GM19239 (cell line): ENCODE measurements at places on chromosomes 4 and X.

- DNase-seq, result no peak
Observed at GRCh38 chrX:82224961-82225360, 1023.1 kb downstream of the SH3BGRL start.

- DNase-seq, result no peak
Observed at GRCh38 chr4:69894721-69895120, 34.8 kb upstream of the SULT1E1 start.

GRCh38 chr4:137768196-137768595 lies 235.9 kb upstream of the PCDH18 start:
- no peak for DNase-seq

DNA sequence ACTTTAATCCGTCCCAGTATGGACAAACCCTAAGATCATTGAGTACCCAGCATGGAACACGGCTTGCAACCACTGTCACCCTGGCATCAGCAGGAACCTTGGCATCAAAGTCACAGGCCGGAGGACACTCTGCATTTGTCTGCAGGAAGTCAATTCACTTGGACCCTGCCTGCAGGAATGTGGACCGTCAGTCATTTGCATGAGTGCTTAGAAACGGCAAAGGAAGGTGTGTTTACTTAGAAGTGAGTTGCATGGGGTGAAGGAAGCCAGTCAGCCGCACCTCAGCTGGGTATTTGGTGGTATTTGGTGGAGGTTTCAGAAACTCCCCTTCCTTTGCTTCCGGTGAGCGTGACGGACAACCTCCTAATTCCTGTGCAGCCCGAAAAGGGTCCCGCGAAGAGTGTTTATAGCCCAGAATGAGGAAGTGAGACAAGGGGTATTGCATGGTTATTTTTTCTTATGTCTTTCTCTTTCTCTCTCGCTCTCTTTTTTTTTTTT lies 15.5 kb downstream of the P2RY8 start:
- DNase-seq, result peak; percentile 65

DNA sequence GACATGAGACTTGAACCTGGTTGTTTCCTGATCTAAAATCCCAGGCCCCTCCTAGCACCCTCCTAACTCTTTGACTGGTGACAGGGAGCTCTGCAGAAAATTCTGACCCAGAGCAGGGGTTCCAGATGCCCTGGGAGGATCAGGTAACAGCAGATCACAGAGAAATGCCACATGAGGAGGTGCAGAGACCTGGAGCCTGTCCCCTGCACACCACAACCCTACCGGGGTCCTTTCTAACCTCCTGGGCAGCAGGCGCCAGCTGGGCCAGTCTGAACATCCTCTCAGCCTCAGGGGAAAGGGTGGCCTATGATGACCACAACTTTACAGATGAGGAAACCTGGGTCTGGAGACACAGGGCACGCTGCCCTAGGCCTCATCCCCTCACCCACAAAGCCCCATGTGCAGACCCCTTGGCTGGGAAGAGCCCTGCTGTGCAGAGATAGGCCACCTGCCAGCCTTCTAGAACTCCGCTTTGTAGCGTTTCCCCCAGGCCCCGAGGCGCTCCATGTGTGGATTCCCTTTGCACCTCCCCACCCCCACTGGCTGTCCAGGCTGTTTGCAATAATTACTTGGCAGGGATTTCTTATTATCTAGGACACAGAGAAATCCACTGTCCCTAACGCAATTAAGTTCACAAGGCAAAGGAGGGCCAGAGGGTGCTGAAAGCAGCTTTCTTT lies 36.5 kb downstream of the WDR1 start:
- DNase-seq, result no peak

DNA sequence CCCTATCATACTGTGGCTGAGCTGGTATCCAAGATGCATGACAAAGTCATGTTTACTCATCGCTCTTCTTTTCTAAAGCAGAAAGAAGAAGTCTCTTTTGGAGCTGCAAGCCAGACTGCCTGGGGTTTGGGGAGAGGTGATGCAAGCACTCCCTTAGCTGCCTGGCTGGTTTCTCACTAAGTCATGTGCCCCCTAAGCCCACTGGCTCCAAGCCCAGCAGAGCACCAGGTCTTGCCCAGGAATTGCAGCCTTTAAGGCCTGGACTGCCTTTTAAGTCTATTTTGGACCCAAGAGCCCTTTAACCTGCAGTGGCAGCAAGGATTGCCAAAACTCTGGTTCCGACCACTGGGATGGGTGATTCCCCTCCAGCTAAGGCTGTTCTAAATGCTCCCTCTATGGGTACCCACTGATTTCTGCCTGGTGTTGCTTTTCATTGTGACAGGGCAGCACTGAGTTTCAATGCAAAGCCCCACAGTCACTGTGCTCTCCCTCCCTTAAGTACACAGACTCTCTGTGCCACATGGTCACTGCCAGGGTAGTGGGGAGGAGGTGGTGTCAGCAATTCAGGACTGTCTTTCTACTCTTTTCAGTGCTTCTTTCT lies 548.6 kb downstream of the TLL1 start:
- DNase-seq, result no peak

DNA sequence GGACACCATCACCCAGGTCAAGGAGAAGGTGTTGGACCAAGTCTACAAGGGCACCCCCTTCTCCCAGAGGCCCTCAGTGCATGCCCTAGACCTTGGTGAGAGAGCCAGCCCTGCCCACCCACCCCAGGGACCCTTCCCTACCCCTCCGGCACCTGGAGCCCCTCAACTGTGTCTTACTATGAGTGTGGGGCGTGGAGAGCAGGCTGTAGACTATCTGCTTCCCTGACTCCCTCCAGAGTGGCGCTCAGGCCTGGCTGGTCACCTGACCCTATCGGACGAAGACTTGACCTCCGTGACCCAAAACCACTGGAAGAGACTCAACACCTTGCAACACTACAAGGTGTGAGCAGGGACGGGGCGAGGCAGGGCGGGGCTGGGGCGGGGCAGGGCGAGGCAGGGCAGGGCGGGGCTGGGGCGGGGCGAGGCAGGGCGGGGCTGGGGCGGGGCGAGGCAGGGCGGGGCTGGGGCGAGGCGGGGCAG lies 4.7 kb upstream of the SRPK3 start:
- no peak for DNase-seq
